ENCODE measurements at places on chromosomes 2 and 18. TPM values are rescaled to one million over a fixed set of nuclear protein-coding genes. Genes with fewer than 3 reads are reported as not detected.

CCT4 gene
- total RNA-seq, result 360 TPM

ZNF892 gene
- total RNA-seq, result 4.8 TPM

SPDYA gene
- 1.8 TPM for total RNA-seq

LBX2 gene
- total RNA-seq, result 1.6 TPM

ING5 gene
- 49.4 TPM for total RNA-seq

SH2D6 gene
- 1.3 TPM for total RNA-seq

ANKRD30BL gene
- total RNA-seq, result not detected

MTIF2 gene
- total RNA-seq, result 42.7 TPM

DNA sequence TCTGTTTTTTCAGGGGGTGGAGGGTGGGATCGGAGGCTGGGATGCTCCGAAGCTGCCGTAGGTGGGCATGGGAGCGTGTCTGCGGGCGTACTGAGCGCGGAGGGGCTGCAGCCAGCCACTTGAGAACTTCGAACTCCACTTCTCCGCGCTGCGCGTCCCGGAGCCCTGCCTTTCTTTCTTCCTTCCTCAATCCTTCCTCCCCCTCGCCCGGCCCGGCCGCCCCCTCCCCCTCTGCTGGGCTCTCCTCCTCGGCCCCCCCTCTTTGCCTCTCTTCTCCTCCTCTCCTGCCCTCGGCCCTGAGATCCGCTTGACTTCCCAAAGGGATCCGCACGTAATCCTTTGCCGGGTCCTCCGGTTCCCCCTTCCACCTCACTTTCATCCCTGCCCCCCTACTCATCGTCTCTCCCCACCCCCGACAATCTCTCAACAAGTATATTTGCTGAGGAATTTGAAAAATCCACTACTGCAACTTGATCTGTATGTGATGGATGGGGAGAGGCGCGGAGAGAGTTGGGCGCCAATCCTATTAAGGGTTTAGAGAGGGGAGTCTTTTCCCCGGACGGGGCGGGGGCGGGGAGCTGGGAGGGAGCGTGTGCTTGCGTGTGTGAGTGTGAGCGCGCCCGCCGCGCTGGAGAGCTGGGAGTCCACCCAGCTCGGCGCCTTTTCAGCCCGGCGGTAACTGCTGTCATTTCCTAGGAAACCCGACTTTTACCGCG lies 1.1 kb downstream of the GLI2 start:
- H3K4me3 ChIP-seq, result peak overlapping the region; percentile 13
- no peaks in the 10 kb centered on the region for H3K36me3 ChIP-seq
- peak; percentile 2 for DNase-seq

GRCh38 chr2:74416778-74417177 lies 4.6 kb downstream of the C2orf81 start:
- H3K4me3 ChIP-seq, result no peak overlapping the region
- H3K27me3 ChIP-seq, result peaks cover 12% of the 10 kb centered on the region
- H3K36me3 ChIP-seq, result no peaks in the 10 kb centered on the region
- peaks cover 21% of the 10 kb centered on the region for H3K4me1 ChIP-seq

GRCh38 chr2:241755166-241755565 lies 20.7 kb downstream of the D2HGDH start:
- H3K4me1 ChIP-seq, result no peaks in the 10 kb centered on the region
- no peak for DNase-seq
- no peak overlapping the region for H3K4me3 ChIP-seq
- peaks cover 36% of the 10 kb centered on the region for H3K36me3 ChIP-seq

DNA sequence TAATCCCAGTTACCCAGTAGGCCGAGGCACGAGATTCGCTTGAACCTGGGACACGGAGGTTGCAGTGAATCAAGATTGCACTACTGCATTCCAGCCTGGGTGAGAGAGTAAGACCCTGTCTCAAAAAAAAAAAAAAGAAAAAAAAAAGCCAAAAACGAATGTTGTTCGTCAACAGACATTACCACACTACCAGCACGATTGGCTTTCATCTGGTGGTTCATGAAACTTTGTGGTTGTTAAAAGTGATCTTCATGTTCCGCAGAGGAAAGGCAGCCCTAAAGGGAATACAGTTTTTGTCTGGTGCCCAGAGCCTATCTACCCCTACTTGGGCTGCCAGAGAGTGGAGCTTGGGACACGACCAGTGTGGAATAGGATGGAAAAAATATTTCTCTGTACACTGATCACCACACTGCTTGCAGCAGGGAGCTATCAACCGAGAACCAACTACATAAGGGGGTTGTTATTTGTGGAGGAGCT lies 13.6 kb upstream of the CXCR4 start:
- DNase-seq, result peak; percentile 46
- peaks cover 77% of the 10 kb centered on the region for H3K4me1 ChIP-seq
- H3K27me3 ChIP-seq, result peaks cover 15% of the 10 kb centered on the region
- peak overlapping the region; percentile 80 for H3K27ac ChIP-seq
- no peaks in the 10 kb centered on the region for H3K36me3 ChIP-seq
- H3K4me3 ChIP-seq, result peak overlapping the region; percentile 56

DNA sequence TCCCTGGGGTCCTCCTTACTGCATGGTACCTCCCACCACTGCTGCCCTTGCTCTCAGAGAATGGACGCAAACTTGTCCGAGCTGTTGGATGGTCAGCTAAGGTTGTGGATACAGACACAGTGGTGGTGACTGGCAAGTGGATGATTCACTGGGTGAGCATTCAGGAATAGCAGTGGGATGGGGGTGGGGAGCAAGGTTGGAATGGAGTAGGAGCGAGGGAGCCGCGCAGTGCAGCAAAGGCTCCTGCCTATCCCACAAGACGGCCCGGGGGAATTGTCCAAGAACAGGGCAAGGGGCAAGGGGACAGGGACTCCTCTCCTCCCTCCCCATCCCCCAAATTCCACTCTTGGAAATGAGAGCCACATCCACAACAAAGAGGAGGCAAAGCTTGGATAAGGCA lies 102.2 kb downstream of the PIEZO2 start:
- H3K4me3 ChIP-seq, result no peak overlapping the region
- H3K4me1 ChIP-seq, result no peaks in the 10 kb centered on the region
- H3K27ac ChIP-seq, result no peak overlapping the region
- H3K36me3 ChIP-seq, result no peaks in the 10 kb centered on the region
- no peaks in the 10 kb centered on the region for H3K27me3 ChIP-seq

DNA sequence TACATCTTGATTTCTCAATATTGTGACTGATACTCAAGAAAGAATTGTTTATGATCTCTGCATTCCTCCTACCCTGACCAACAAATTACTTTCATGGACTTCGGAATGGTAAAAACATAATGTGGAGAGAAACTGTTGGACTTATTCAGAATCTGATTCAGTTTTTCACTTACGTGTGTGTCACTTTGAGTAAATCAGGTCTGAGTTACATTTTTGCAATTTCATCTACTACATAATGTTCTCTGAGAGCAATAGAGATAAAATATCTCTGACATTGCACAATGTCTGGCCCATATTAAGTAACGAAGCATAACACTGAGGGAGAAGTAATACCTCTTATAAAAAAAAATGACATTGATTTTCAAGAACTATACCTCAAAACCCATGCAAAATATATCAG lies 1337.9 kb upstream of the CHAC2 start:
- H3K27ac ChIP-seq, result no peak overlapping the region
- no peaks in the 10 kb centered on the region for H3K36me3 ChIP-seq
- DNase-seq, result no peak
- no peaks in the 10 kb centered on the region for H3K4me1 ChIP-seq
- no peaks in the 10 kb centered on the region for H3K27me3 ChIP-seq
- H3K4me3 ChIP-seq, result no peak overlapping the region

- H3K27me3 ChIP-seq, result no peaks in the 10 kb centered on the region
- H3K4me3 ChIP-seq, result no peak overlapping the region
- H3K27ac ChIP-seq, result no peak overlapping the region
Measured at GRCh38 chr2:207156451-207157161, 9.1 kb downstream of the KLF7 start.

- no peaks in the 10 kb centered on the region for H3K36me3 ChIP-seq
- H3K4me3 ChIP-seq, result no peak overlapping the region
- no peak for DNase-seq
- H3K27ac ChIP-seq, result no peak overlapping the region
Measured at GRCh38 chr2:13252615-13253014, 535.9 kb downstream of the TRIB2 start.

DNA sequence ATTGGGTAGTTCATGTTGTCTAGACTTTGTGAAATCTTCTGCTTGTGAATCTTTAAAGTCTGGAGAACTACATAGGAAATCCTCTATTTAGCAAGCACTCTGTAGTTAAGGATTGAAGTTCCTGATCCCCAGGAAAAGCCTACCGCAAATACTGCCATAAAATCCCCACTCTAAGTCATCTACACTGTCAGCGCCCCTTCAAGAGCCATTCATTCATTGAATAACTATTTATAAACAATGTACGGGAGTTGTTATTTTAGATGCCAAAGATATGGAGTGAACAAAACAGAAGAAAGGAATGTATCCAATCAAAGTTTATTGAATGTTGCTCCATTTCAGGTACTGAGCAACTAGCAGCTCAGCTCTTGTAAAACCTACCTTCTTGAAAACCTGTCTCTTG lies 36.5 kb upstream of the SLC39A10 start:
- no peak for DNase-seq
- no peak overlapping the region for H3K4me3 ChIP-seq
- no peak overlapping the region for H3K27ac ChIP-seq
- no peaks in the 10 kb centered on the region for H3K36me3 ChIP-seq
- no peaks in the 10 kb centered on the region for H3K27me3 ChIP-seq
- peaks cover 8% of the 10 kb centered on the region for H3K4me1 ChIP-seq

DNA sequence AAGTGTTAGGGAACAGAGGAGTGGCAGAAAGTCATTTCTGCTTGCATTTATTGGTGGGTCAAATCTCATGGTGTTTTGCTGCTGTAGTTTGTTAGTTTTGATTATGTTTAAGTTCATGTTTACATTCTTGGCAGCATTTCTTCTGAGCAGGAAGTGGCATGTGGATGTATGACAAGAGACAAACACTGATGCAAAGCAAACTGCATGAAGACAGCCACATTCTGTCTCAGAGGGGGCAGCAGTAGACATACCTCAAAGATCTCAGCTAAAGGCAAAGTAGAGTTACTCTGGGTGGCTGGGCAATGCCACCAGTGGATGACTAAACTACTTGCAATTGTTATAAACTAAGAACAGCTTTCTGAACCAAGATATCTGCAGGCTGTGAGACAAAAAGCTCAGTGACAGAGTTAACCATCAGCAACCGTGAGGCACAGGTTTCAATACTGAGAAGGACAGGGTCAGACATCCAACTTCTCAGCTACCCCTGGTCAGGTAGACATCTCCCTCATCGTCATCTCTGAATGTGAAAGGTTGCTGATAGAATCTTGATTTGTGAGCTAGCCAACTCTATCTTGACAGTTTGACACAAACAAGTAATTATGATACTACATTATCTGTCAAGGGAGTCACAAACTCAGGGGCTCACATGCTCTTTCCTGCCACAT lies 16.4 kb downstream of the GALNT3 start:
- H3K27me3 ChIP-seq, result no peaks in the 10 kb centered on the region
- peak overlapping the region; percentile 19 for H3K4me3 ChIP-seq
- no peak for DNase-seq
- peak overlapping the region; percentile 64 for H3K27ac ChIP-seq
- H3K36me3 ChIP-seq, result peaks cover 75% of the 10 kb centered on the region

GRCh38 chr2:234823877-234824376 lies 127.9 kb upstream of the SH3BP4 start:
- no peak overlapping the region for H3K4me3 ChIP-seq
- no peak overlapping the region for H3K27ac ChIP-seq
- H3K36me3 ChIP-seq, result no peaks in the 10 kb centered on the region
- no peak for DNase-seq
- no peaks in the 10 kb centered on the region for H3K4me1 ChIP-seq

- H3K27me3 ChIP-seq, result peaks cover 10% of the 10 kb centered on the region
- H3K27ac ChIP-seq, result no peak overlapping the region
- no peak overlapping the region for H3K4me3 ChIP-seq
- peaks cover 15% of the 10 kb centered on the region for H3K4me1 ChIP-seq
- no peak for DNase-seq
Measured at GRCh38 chr18:70418546-70419311, 129.9 kb downstream of the SOCS6 start.

DNA sequence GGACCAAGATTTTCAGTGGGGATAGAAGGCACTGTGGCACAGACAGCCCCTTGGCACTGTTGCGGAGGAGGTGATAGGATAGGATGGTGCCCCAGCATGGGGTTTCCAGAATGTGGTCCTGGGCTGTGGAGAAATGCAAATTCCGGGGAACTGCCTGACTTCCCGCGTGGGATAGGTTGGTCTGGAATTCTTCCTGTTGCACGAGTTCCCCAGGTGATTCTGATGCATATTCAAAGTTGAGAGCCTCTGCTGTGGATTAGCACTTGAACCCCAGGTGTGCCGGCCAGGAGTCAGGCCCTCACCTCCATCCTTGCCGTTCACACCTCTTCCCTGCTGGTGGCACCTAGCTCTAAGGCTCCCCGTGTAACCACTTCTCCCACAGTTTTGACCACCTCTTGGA lies 15.5 kb downstream of the NCK2 start:
- no peak for DNase-seq
- peaks cover 58% of the 10 kb centered on the region for H3K36me3 ChIP-seq
- H3K27me3 ChIP-seq, result no peaks in the 10 kb centered on the region
- no peak overlapping the region for H3K4me3 ChIP-seq
- peak overlapping the region; percentile 78 for H3K27ac ChIP-seq

GRCh38 chr2:153028626-153029025 lies 310.2 kb downstream of the ARL6IP6 start:
- no peak overlapping the region for H3K27ac ChIP-seq
- H3K36me3 ChIP-seq, result no peaks in the 10 kb centered on the region
- DNase-seq, result no peak
- H3K27me3 ChIP-seq, result no peaks in the 10 kb centered on the region
- H3K4me3 ChIP-seq, result no peak overlapping the region

DNA sequence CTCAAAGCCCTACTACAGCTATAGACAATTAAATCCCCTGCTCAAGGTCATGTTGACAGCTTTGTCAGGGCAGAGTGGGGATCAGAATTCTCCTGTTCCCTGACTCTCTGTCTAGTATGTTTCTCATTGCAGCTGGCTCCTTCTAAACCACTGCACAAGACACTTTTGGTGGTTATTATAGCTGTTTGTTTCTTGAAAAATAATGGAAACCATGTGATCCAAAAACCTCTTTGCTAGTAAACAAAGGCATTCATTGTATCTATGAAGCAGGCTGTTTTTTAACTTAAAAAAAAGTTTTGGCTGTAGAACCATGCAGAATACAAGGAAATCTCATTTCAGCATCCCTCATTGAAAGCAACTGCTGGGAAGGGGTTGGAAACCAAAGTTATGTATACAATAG lies 352.5 kb upstream of the EPHA4 start:
- no peaks in the 10 kb centered on the region for H3K27me3 ChIP-seq
- H3K36me3 ChIP-seq, result no peaks in the 10 kb centered on the region
- H3K4me3 ChIP-seq, result no peak overlapping the region
- H3K4me1 ChIP-seq, result no peaks in the 10 kb centered on the region
- H3K27ac ChIP-seq, result no peak overlapping the region
- DNase-seq, result no peak

DNA sequence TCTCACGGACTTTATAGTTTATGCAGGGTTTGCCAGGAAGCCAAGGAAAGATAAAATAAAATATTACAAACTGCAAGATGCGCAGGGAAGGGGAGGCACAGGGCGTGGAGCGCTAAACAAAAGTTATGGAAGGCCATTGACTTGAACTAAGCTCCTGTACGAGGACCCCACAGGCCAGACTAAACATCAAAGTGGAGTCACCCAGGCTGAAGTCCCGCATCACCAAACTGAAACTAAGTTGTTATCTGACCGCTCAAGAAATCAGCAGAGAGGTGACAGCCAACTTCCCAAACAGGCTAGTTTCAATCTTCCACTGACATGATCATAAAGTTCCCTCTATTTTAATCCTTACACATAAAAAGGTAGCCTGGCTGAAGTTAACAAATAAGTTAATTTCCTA lies 90.5 kb upstream of the YWHAQ start:
- DNase-seq, result no peak
- H3K27me3 ChIP-seq, result no peaks in the 10 kb centered on the region
- no peak overlapping the region for H3K4me3 ChIP-seq
- peaks cover 7% of the 10 kb centered on the region for H3K4me1 ChIP-seq
- H3K27ac ChIP-seq, result no peak overlapping the region
- H3K36me3 ChIP-seq, result no peaks in the 10 kb centered on the region

- H3K27ac ChIP-seq, result no peak overlapping the region
- no peaks in the 10 kb centered on the region for H3K36me3 ChIP-seq
- H3K4me3 ChIP-seq, result no peak overlapping the region
- H3K27me3 ChIP-seq, result peaks cover 11% of the 10 kb centered on the region
Measured at GRCh38 chr2:119741868-119742267, 17.9 kb upstream of the PTPN4 start.
